Stimulated activated CD4-positive, alpha-beta T cell treated with anti-CD3 and anti-CD28 coated beads, Interleukin-4, amount 100 ng/mL, for 1 hour (primary cell): ENCODE measurements at places on chromosomes 12 and 14.
A peak's percentile ranks its signal among the peaks of the same experiment; 100 is the strongest.

DNA sequence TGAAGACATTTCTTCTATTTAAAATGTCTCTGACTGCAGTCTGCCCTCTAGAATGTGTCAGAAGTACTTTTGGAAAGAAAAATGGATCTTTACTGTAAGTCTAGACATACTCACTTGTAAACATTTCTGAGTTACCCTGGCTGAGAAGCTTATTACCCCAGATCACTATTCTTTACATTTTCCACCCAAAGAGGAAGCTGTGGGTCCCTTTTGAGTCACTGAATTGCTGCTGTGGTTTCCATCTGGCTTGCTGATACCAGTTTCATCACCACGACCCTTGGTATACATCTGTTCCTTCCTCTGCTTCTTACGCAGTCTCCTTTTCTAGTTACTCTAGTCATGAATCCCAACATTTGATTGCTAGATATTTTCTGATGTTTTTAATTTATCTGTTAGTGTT is 20.2 kb upstream of the CLEC4D start:
- DNase-seq = no peak

- no peak for DNase-seq
Measured at GRCh38 chr14:50065583-50065982, 50.8 kb downstream of the VCPKMT start.

DNA sequence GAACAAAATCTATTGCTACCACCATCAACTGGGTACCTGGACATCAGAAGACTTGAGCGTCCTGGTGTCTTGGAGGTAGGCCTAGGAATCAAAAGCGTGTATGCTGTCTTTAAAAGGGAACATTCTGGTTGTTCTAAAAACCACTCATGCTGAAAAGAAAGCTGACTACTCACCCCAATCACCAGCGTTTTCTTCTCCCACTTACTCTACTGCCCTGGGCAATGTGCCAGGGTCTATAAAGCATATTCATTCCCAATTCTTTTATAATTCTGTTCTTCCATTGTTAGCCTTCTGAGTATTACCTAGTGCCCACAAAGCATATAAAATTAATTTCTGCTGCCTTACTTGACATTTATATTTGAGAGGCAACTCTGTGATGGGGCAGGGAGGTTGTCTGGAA is 133.4 kb downstream of the KCNA5 start:
- DNase-seq = no peak

DNA sequence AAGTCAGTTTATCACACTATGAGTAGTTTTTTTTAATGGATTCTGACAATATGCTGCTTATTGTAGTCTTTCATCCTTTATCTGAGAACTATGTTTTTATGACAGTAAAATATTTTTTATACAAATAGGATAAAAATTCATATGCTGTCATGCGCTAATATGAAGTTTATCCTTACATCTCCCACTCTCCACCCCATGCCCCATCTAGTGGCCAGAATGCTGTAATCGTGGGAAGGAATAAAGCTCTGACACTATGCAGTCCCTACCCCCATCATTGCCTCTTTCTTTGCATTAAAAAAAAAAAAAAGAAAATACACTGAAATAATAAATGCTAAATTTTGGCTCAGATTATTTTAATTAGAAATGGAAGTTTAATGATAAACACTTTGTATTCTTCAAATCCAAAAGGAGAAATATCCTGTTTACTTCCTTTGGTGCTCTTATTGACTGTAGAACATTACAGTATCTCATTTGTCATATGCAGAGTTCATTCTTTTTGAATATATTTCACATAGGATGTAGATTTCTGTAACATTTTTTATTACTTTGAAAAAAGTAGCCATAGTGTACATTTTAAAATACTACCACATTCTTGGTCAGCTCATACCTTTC is 145.9 kb upstream of the SLCO1C1 start:
- no peak for DNase-seq

GRCh38 chr12:125208334-125208733 is 143.1 kb downstream of the AACS start:
- no peak for DNase-seq

DNA sequence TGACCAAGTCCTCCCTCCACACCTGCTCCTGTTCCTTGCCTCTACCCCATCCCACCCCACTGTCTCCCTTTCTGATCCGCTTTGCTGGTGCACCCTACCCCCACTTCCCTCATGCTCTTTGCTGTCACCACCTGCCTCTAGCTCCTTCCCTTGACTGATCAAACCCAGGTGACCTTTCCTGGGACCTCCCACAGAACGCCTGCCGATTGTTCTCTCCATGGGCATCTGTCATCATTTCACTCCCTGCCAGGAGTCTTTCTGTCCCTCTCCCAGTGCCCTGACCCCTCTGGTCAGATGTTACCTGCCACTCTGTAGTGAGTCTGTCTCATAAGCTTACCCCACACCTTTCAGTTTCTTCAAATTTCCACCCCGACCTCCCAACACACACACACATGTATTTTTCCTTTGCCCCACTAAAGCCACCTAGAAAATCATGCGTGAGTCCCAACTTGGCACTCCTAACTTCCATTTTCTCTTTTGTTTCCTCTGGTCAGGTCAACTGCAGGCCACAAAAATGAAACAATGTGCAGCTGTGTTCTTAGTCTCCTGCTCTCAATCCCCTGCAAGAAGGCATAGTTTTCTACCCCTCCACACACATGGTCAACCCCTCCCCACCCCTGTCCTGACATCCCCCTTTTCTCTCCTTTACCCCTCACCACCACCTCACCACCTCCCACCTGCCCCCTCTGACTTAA is 229.8 kb downstream of the DPF3 start:
- DNase-seq = no peak

DNA sequence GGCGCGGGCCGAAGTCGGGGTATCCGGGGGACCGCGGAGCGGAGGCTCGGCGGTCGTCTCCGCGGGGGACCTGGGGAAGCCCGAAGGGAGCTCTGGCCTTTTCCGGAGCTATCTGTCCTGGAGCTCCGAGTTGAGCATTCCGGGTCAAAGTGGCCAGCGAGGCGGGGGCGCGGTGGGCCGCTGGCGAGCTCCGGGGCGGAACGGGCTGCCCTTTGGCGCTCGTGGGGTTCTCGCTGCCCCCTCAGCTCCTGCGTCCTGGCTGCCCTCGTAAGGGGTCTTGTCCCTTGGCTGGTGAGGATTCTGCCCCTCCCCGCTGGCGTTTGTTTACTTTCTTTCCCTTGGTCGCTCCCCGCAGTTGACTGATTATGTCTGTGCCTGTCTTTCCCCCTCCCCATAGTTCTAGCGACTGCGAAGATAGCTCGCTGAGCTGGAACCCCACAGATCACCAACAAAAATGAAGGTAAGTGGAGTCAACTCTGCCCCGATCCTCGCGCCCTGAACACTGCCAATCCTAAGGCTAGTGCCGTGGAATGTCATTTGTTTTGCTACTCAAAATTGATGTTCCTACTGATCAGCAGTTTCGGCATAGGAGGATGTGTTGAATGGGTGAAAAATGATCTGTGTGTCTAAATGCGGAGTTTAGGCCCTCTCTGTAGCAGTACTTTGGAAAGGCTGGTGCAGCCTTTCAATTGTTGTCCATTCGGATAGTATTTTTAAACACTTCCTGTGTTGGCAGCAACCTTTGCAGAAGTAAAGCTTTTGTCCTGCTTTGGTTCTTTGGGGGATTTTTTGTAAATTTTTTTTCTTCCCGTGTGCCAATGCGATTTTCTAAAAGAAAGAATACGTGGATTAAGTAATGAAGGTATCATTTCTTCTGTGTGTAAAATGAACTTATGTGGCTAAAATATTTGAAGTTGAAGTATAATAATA is 1.3 kb downstream of the ARID4A start:
- peak; percentile 3 for DNase-seq

DNA sequence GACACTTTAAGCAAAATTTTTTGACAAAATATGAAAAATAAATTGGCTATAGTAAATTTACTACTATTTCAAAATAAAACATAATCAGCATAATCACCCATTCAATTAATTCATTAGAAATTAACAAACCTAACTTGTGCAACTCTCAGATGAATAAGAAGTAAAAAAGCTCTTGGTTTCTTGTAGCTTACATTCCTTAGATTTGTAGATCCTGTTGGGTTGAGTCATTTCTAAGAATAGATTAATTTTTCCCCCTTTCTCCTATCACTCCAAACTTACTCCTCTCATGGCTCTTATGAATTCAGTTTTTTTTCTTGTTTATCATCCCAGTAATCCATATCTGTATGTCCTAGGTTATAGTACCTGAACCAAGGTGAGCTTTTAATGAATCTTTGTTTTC is 230.9 kb upstream of the LRIG3 start:
- DNase-seq = no peak

- no peak for DNase-seq
Measured at GRCh38 chr14:35867280-35867629, 41.1 kb downstream of the BRMS1L start.

- no peak for DNase-seq
Measured at GRCh38 chr12:131383741-131384543, 326.9 kb upstream of the SFSWAP start.

GRCh38 chr14:30518867-30519560 is 39.9 kb upstream of the G2E3 start:
- no peak for DNase-seq

- no peak for DNase-seq
Measured at GRCh38 chr12:115752913-115753726, 524.4 kb downstream of the MED13L start.

- no peak for DNase-seq
Measured at GRCh38 chr12:119735079-119735478, 67.1 kb downstream of the PRKAB1 start.

DNA sequence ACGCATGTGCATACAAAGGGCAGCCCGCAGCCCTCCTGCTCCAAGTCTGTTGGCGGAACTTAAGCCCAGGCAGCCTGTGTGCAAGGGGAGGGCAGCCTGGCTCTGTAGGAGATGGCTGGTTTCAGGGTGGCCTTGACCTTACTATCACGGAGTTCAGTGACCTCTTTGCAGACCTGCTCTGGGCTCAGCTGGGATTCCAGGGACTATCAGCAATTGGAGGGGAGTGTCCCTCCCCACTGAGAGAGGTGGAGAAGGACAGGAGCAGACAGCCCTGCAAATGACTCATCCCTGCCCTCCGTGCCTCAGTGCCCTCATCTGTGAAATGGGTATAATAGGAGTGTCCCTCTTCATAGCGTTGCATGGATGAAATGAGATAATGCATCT is 66.2 kb upstream of the DLK1 start:
- DNase-seq = no peak

DNA sequence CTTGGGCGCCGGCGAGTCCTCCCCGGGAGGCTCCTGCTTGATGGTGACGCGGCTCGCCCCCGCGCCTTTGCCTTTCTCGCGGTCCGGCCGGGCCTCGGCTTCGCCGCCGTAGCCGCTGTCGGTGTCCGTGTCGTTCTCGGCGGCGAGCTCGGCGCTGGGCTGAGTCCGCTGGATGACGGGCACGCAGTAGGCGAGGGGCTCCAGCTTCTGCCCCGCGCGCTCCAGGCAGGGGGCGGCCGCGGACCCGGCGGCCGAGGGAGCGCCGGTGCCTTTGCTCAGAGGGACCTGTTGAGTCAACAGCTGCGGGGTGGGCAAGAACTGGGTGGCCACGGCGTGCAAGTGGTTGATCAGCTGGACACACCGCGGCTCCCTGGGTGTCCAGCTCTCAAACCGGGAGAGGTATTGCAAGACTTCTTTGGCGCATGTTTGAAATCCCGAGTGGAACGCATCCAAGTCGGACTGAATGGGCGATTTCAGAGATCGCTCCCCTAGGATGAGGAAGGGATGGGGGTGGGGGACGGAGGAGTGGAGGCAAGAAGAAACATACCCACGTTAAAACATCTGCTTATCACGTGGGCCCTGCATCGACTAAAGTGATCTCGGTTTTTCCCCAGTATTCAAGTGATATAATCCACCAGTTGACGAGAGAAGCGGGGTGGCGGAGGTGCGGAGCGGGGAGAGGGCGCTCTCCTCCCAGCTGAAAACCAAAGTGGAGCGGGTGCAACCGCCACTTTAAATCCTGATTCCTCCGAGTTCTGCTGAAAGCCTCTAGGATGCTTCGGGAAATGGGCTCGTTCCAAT is 2.0 kb downstream of the BHLHE41 start:
- DNase-seq = peak; percentile 33

GRCh38 chr14:34012978-34013720 is 62.3 kb upstream of the EGLN3 start:
- no peak for DNase-seq

GRCh38 chr12:104701756-104702155 is 245.0 kb downstream of the CHST11 start:
- no peak for DNase-seq

GRCh38 chr14:105064001-105064400 is 1.2 kb downstream of the GPR132 start:
- no peak for DNase-seq

GRCh38 chr12:121189131-121189530 is 20.8 kb upstream of the P2RX4 start:
- no peak for DNase-seq

GRCh38 chr12:59734371-59734770 is 138.5 kb downstream of the SLC16A7 start:
- no peak for DNase-seq

- no peak for DNase-seq
Measured at GRCh38 chr14:68606176-68606575, 186.7 kb downstream of the ZFP36L1 start.

DNA sequence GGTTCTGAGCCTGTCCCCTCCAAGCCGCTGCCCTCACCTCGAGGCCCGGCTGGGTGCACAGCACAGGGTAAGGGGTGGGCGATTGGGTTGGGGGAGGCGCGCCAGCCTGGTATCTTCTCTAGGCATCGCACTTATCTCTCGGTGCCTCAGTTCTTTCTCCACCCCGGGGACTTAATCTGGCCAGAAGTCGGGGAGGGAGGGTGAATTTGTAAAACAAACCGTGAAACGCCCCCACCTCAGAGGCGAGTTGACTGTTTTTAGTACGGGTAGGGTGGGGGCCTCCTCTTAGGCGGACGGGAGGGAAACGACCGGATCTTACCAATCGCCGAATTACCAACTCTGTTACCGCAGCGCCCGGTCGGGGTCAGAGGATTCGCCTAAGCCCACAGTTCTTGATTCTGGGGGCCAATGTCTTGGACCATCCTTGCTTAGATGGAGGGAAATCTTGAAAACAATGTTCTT is 1.4 kb upstream of the TBX3 start:
- DNase-seq = no peak

DNA sequence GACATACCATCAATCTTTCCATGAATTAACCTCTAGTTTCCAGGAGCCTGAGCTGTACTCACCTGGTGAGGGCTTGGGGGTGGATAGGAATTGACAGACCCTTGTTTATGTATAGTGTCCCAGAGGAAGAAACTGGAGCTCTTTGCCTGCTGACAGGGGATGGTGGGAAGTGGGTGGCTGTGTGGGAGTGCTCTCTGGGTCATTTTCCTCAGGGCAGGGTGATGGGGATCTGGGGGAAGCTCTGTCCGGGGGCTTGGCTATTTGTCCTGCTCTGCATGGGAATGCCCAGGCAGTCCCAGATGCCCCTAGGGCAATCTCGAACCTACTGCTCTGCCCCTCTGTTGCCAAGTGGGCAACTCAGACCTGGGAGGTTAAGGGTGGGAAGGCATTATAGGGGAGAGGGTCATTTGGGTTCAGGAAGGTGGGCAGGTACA is 21.8 kb upstream of the DHRS2 start:
- no peak for DNase-seq

GRCh38 chr12:96534339-96534738 is 45.0 kb downstream of the CFAP54 start:
- DNase-seq = no peak

GRCh38 chr12:52321418-52321817 is 220 bp upstream of the KRT83 start:
- no peak for DNase-seq
